ENCODE measurements at places on chromosomes 6 and 20. TPM values are rescaled to one million over a fixed set of nuclear protein-coding genes. Genes with fewer than 3 reads are reported as not detected.

The DNAH8 gene
- total RNA-seq, result 0.07 TPM

The RTN4IP1 gene
- 9.0 TPM for total RNA-seq

The PHF10 gene
- 58.0 TPM for total RNA-seq

The KIAA0408 gene
- 0.13 TPM for total RNA-seq

The BACH2 gene
- total RNA-seq, result 0.40 TPM

The OLIG3 gene
- not detected for total RNA-seq

The COL19A1 gene
- not detected for total RNA-seq

The ISM1 gene
- not detected for total RNA-seq

The DEFB121 gene
- total RNA-seq, result not detected

The TCP11 gene
- 0.07 TPM for total RNA-seq

The SIRPG gene
- total RNA-seq, result not detected

The NMBR gene
- total RNA-seq, result not detected

The KHDRBS2 gene
- total RNA-seq, result not detected

The RHAG gene
- not detected for total RNA-seq

The PPP1R16B gene
- 93.3 TPM for total RNA-seq

The PDCD2 gene
- total RNA-seq, result 120 TPM

The MLN gene
- total RNA-seq, result not detected

The CLIC1 gene
- 650 TPM for total RNA-seq

The CST7 gene
- not detected for total RNA-seq

The ULBP3 gene
- total RNA-seq, result 19.4 TPM

The PCSK2 gene
- total RNA-seq, result not detected

The CRISP2 gene
- total RNA-seq, result not detected

The EPB41L2 gene
- 116 TPM for total RNA-seq

The PSORS1C1 gene
- 2.0 TPM for total RNA-seq

The SYNJ2 gene
- total RNA-seq, result 101 TPM

The DLL1 gene
- 1.2 TPM for total RNA-seq

The SERAC1 gene
- 10.6 TPM for total RNA-seq

The ECT2L gene
- not detected for total RNA-seq

The LY6G6F gene
- not detected for total RNA-seq

The NT5E gene
- 149 TPM for total RNA-seq

The RRAGD gene
- total RNA-seq, result 0.27 TPM

The GSTA3 gene
- not detected for total RNA-seq

The SPATS1 gene
- not detected for total RNA-seq
